ENCODE measurements at places on chromosomes 2 and 18.

DNA sequence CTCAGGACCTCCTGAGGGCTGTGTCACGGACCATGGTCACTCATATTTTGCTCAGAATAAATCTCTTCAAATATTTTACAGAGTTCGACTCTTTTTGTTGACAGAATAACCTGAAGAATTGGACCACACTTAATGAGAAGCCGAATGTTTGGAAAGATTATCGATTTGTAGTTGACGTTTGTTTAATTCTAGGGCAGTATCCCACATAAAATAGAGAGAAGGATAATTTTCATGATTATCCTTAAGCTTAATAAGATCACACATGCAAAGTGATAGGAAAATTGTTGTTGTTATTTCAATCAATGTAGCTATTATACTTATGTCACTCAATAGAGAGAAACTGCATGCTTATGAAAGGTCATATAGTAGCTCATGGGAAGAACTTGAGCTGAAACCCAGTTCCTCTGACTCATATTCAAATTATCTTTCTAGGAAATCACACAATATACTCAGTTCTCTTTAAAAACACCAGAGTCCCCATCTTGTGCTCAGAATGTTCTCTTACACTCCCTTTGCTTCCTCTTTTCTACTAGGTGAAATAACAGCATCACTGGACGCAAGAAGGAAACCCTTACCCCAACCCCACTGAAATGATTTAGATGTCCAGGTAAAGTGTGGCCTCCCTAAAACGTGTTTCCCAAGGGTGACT lies 982.1 kb downstream of the TSN start:
- DNase-seq = no peak

GRCh38 chr18:30828700-30829099 lies 213.8 kb downstream of the DSC3 start:
- no peak for DNase-seq

- DNase-seq = no peak
These were observed 98.8 kb upstream of the TAF1B start for GRCh38 chr2:9744256-9745004.

DNA sequence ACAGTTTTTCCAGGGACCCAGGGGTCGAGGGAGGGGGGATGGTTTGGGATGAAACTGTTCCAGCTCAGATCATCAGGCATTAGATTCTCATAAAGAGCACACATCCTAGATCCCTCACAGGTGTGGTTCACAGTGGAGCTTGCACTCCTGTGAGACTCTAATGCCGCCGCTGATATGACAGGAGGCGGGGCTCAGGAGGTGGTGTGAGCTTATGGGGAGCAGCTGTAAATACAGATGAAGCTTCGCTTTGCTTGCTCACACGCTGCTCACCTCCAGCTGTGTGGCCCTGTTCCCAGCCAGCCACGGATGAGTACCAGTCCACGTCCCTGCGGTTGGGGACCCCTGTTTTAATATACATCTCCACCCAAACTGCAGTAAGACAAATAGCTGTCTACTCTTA lies 204.2 kb downstream of the AGAP1 start:
- no peak for DNase-seq

DNA sequence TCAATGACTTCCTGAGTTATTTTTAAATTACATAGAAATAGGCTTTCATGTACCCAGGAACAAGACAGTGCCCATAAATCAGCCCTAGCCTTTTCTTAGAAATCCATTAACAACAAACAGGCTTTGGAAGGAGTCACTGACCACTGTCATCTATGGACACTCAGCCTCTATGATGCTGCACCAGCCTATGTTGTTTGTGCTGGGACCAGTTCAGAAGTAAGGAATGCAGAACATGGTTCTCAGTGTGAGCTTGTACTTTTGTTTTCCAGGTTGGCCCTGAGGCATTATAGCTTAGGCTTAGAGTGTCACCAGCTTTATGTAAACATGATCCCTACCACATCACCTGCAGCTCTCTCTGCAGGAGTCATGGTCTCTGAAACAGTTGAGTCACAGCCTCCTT lies 335.7 kb upstream of the CDH7 start:
- no peak for DNase-seq

DNA sequence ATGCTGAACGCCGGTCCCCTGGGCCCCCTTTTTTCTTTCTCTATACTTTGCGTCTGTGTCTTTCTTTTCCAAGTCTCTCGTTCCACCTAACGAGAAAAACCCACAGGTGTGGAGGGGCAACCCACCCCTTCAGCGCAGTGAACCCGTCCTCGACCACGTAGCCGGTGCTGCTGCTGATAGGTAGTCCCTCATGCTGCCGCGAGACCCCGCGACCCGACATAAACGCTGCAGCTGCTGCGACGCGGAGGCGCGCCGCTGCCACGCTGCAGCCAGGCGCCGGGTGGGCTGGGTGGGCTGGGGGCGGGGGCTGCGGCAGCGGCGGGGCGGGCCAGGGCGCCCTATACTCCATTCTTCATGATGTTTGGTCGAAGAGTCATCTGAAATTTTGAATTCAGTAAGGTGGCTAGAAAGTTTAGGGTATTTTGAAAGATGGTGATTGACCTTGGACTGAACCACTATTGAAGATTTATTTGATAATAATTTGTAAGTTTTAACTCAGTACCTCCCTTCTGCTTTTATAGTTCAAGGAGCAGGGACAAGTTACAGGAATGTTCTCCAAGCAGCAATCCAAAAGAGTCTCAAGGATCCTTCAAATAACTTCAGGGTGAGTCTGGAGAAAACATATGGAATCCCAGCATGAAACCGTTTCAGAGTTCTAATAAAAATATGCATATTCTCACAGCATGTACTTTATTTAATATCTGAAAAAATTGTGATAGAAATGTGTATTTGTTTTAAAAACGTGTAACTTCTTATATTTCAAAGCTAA lies 24.1 kb downstream of the CFLAR start:
- DNase-seq = no peak

GRCh38 chr2:148720501-148721001 lies 76.0 kb downstream of the EPC2 start:
- DNase-seq = no peak

- DNase-seq = no peak
These were observed 58.1 kb downstream of the ST3GAL5 start for GRCh38 chr2:85830645-85831044.

- no peak for DNase-seq
These were observed 80.8 kb upstream of the WIPF1 start for GRCh38 chr2:174678395-174678794.

DNA sequence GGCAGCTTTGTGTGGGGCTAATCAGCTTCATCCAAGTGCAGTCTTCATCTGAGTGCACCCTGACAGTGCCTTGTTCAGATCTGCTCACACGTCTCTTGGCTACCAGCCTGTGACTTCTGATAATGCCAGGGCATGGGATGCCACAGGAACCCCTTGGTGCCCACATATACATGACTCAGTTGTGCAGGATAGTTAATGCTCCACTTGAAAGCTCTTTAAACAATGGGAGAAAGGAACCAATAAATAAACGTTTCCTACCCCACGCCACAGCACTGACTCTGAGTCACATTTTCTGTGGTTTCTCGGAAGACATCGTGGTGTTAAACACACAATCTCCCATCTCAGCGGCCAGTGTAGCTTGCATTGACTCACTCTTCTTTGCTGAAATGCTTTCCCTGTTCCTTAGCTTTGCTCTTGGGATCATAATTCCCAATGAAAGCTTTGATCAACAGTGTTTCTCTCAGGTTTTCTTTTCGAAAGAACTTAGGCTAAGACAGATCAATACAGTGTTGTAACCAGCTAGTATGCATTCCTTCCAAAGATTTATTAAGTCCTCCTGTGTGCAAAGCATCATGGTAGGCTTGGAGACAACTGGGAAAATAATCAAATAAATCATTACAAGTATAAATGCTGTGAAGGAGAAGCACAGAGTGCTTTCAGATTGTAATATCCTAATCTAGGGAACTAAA lies 142.0 kb downstream of the COPS8 start:
- no peak for DNase-seq

GRCh38 chr2:55151733-55152433 lies 80.2 kb downstream of the CLHC1 start:
- no peak for DNase-seq

GRCh38 chr2:30366199-30366691 lies 80.8 kb upstream of the LCLAT1 start:
- no peak for DNase-seq

- no peak for DNase-seq
These were observed 245.0 kb downstream of the CLIP4 start for GRCh38 chr2:29360016-29360784.

GRCh38 chr2:151614606-151615306 lies 119.5 kb downstream of the NEB start:
- no peak for DNase-seq

DNA sequence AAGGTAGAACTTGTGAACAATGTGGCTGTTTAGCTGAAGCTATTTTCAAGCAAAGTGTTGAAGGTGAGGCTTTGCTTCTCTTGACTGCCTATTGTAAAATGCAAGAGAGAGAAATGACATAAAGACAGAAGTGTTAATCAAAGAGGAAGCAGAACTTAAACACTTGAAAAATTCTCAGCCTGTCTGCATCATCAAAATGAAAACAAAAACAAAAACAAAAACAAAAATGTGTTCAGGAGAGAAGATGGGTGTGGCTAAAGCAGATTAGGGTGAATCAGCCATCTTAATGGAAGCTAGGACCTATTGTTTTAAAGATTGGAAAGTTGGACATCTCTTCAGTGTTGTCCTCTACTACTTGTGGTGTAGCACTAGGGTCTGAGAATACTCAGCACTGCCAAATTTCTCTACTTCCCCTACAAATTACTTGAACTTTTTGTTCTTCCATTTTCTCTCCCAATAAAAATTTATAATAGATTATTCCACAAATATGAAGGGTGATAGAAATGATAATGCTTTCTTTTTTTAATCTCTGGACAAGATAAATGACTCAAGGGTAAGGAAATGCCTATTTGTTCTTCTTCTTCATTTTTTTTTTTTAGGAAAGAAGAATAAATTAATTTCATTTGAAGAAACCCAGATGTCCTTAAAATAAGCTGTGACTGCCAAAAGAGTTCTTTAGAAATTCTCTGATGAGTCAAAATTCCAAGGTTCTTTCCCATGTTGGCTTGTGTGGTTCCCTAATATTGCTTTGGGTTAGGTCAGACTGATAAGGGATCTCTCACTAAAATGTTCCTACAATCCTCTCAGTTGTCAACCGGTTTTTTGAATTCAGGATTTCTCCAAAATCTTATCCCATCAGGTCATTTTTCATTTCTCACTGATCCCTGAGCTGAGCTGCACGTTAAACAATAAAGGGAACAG lies 571.2 kb upstream of the ZEB2 start:
- DNase-seq = no peak

DNA sequence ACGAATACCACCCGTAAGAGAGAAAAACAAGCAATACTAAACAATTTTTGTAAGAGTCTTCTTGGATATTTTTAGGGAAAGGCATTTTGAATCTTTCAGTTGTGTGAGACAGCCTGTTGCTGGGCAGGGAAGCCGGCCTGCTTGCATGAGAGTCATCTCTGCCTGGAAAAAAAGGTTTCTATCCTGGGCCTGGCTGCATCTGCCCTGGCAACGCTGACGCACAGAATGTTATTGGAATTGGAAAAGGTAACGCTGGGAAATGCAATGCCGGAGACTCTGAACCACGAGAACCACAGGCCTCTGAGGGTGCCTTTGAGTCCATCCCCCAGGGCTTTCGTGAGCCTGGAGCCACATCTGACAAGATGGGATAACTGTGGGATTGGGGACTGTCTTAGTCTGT lies 17.9 kb upstream of the NPAS2 start:
- no peak for DNase-seq

- DNase-seq = no peak
These were observed 142.2 kb downstream of the CCDC102B start for GRCh38 chr18:68940039-68940438.

DNA sequence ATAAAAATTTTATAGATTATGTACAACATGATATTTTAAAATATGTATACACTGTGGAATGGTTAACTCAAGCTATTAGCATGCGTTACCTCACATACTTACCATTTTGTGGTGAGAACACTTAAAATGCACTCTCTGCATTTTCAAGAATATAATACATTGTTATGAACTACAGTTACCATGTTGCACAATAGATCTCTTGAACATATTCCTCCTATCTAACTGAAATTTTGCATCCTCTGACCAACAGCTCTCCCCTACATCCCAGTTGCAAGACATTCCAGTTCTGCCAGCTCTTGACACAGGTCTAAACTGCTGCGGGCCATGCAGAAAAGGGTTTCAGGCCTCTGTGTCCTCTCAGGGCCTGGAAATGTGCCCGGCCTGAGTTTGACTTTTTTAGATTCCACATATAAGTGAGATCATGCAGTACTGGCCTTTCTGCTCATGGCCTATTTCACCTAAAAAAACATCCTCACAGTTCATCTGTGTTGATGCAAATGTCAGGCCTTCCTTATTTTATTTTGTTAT lies 113.7 kb downstream of the CDCA7 start:
- no peak for DNase-seq

DNA sequence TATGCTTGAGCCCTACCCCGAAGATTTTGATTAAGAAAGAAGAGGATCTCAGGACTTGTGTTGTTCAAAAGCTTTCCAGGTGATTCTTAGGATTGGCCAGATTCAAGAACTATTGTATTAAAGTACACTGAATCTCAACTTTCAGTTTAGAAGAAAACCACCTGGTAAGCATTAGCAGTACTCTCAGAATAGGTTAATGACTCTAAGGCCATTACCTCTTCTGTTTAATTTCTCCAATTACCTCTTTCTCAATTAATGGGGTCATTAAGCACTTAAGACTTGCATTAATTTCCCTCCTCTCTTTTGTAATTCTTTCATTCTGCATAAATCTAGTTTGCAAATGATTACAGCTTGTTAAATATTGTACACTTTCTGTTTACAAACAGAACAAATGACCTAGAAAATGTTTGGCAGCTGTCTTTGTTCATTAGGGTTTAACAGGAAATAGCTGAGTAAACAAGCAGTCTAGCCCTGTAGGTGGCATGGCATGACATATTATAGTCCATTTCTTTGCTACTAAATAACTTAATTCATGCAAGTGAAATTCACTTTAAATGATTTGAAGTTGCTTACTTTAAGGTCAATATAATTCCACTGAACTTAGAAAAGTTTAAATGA lies 20.4 kb upstream of the TDRD15 start:
- no peak for DNase-seq

- DNase-seq = no peak
These were observed 65.9 kb downstream of the SNTG2 start for GRCh38 chr2:1016500-1016899.

DNA sequence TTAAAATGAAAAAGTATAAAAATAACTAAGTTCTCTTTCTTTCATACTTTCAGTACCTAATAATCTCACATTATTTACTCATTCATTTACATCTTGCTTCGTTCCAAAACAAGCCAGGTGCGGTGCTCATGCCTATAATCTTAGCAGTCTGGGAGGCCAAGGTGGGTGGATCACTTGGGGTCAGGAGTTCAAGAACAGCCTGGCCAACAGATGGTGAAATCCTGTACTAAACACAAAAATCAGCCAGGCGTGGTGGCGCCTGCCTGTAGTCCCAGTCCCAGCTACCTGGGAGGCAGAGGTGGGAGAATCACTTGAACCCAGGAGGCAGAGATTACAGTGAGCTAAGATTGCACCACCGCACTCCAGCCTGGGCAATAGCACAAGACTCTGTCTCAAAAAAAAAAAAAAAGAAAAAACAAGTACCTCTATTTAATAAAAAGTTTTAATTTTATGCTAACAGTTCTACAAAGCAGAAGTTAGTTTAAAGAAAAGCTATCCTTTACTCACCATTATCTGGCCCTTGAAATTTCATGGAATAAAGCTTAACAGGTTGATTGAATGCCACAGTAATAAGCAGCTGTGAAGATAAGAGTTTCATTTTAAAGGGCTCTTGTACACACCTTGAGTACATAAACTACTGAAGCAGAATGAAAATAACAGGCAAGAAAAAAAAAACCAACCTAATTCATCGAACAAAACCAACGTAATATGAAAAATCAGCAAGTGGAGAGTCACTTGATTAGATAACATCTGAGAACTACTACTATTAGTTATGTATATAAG lies 22.5 kb downstream of the TXNL1 start:
- DNase-seq = no peak

GRCh38 chr2:157251932-157252331 lies 5.6 kb upstream of the GALNT5 start:
- no peak for DNase-seq

Measured in amygdala (tissue), 56 donors.